ENCODE measurements at places on chromosomes 2 and 18.

- DNase-seq: no peak
These were observed 32.5 kb downstream of the RNF152 start for GRCh38 chr18:61860302-61860701.

- no peak for DNase-seq
These were observed 148.6 kb upstream of the MAP3K20 start for GRCh38 chr2:172926785-172927640.

DNA sequence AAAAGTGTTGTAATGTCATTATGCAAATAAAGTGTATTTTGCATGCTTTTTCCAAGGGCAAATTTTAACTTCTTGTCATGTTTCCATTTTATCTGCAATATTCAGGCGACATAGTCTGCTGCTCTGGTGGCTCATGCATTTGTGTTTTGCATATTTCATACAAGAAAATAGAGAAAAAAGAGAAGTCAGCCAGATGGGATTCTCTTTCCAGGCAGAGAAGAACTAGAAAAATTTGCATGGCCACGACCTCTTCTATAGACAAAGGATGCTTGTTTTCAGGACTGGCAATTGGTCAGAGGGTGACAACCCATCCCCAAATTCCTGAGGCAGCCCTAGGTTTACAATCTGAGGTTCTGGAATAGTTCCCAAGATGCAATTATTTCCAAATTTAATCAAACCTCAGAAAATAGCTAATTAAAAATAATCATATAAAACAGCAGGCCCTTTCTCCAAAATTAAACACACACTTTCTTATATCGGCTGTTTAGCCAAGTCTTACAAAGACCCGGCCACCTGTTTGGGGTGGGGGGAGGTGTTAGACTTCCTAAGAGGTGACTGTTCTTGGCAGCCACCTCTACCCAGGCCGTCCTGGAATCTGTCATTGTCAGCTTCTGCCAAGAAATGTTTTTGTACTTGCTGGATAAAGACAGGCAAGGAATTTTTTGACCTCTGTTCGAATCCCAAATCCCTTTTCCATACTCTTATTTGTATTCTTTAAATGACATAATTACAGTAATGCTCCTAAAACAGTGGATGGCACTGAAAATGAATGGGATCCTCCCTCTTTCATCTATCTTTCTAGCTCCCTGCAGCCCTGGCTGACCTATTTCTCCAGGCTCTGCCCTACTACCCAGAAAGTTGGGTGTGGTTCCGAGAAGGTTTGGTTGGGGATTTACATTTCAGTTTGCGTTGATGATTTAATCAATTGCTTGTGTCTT is 20.8 kb upstream of the SOS1 start:
- DNase-seq: no peak

DNA sequence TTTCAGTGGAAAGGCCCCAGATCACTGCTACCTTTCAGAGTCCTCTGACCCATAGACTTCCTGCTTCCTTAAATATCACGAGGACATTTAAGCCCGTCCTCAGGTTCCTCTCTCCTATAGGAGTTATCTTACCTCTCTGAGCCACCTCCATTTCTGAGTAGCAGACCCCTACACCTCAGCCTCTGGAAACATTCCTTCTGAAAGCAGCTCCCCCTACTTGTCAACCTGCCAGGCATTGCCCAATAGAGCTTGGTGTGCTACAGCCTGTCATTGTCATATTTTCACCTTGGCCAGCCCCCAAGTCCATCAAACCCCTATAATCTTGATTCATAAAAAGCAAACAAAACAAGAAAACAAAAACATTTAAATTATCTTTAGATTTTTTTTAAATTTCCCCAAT is 717.9 kb upstream of the SLC8A1 start:
- DNase-seq: no peak

Data from activated CD4-positive, alpha-beta T cell treated with anti-CD3 and anti-CD28 coated beads for 24 hours (primary cell).